ENCODE measurements at places on chromosomes 7 and 10. TPM values are rescaled to one million over a fixed set of nuclear protein-coding genes. Genes with fewer than 3 reads are reported as not detected.

Gene OIT3
- total RNA-seq: not detected

Gene OR13A1
- total RNA-seq: not detected

Gene TEX47
- not detected for total RNA-seq

Gene PNLIP
- total RNA-seq: not detected

Gene PLEKHS1
- total RNA-seq: not detected

Gene RPP38
- total RNA-seq: 11.4 TPM

Gene SEPHS1
- total RNA-seq: 35.2 TPM

Gene SNX13
- 63.7 TPM for total RNA-seq

DNA sequence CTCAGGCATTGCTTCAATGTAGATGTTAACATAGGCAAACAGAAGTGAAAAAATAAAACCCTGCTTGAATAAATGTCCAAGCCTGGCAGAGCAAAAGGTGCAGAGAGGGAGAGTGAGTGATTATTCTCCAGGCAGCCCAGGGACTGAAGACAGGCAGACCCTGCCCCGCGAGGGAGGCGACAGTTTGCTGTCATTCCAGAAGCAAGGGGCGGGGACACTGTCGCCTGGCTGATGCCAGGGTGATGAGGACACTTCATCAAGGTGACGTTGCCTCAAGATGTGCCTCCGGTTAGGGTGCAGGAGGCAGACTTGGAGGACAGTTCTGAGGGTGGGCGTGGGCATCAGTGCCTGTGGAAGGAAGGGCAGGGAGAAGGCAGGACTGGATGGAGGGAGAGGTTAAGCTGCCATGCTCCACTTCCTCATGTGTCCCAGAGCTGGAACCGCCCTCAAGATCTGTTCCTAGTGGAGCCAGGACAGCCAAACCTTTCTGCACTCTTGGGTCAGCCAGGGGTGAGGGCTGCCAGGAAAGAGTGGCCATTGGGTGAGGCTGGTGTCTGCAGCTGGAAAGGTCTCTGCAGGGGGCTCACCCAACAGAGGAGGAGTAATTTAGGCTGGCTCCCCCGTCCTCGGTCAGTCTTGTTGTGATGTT is 560.5 kb upstream of the MKI67 start:
- no peak for DNase-seq

- DNase-seq: peak; percentile 11
Measured at GRCh38 chr7:45915606-45916005, 5.5 kb downstream of the IGFBP3 start.

DNA sequence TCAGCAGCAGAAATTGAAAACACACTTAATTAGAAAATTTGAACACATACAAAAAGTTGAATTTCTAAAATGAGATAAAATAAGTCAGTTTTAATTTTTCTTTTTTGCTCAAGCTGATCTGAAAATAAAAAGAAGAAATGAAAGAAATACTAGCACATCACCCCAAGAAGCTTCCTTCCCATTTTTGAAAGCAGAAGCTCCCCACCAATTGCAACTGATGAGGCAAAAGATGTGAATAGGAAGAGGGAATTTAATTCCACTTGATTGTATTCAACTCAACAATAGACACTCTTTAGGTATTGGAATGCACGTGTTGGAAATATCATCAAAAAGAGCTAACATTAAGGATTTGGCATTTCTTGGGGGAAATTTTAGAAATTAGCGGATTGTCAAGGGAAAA is 175.8 kb downstream of the TRIL start:
- no peak for DNase-seq

DNA sequence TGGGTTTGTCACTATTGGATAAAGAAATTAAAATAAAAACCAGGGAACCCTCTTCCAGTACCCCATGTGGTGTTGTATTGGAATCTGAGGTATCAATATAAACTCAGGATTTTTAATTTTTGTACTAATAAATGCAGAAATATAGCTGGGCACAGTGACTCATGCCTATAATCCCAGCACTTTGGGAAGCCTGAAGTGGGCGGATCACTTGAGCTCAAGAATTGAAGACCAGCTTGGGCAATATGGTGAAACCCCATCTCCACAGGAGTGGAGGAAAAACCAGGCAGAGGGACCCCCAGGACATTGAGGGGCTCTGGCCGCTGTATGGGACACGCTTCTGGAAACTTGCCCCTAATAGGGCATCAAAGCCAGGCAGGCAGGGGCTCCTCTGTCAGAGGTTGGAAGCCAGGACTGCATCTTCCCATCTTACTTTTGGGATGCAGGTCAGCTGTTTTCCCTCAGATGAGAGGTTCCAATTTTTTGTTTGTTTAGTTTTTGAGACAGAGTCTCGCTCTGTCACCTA is 11.1 kb downstream of the ADIRF start:
- DNase-seq: no peak

- DNase-seq: peak; percentile 16
Measured at GRCh38 chr10:101576211-101576863, 11.7 kb downstream of the POLL start.

DNA sequence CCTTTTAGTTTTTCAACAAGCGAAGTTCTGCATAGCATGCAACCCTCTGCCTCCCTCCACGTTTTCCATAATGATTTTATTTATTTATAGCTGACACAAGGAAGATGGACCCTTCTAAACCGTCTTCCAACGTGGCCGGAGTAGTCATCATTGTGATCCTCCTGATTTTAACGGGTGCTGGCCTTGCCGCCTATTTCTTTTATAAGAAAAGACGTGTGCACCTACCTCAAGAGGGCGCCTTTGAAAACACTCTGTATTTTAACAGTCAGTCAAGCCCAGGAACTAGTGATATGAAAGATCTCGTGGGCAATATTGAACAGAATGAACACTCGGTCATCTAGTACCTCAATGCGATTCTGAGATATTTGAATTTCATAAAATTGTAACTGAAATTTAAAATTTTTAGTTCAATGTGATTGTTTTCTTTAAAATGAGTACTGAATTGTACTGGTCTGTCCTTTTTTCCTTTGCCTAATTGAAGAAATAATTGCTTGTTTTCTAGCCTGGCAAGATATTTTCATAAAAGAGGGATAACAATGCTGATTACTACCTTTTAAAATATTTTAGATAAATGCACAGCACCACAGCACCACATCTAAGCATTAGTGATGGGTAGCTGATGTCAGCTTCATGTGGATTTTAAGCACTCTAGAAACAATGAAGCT is 41.5 kb upstream of the SLC39A12 start:
- DNase-seq: peak; percentile 79

GRCh38 chr7:50347693-50348092 is 43.2 kb downstream of the IKZF1 start:
- no peak for DNase-seq

DNA sequence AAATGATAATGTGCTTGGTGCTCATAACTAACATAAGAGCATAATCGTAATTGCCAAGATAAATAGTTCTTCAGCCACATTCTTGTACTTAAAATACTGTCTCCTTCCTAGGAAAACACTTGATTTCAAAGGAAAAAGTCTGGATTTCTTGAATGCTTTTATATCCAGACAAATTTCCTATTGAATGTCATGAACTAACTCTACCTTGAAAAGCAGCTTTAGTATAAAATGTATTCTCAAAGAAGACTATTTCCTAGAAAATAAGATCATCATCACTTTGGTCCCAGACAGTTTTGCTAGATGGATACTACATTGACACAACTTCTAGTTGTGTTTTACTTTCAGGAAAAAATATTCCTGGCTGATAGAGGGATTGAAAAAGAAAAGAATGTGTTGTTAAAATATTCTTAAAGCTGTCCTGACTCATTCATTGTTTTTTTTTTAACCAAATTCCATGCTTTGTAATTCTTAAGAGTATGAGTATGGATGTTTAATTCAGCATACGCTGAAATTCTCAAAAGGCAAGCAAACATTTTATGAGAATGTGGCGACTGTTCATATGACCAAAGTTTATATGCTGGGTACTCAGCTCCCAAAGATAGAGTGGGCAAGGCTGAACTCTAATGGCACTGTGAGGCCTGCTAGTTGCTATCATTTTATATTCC is 106.1 kb downstream of the PPP1R3A start:
- no peak for DNase-seq

- DNase-seq: no peak
Measured at GRCh38 chr7:55181762-55182161, 162.9 kb downstream of the EGFR start.

GRCh38 chr7:21934808-21935207 is 10.9 kb downstream of the CDCA7L start:
- DNase-seq: no peak

All from fibroblast of the aortic adventitia (primary cell).